Hepatocyte (in vitro differentiated cells): ENCODE measurements at places on chromosomes 5 and 9. TPM values are rescaled to one million over a fixed set of nuclear protein-coding genes. Genes with fewer than 3 reads are reported as not detected.

GRCh38 chr9:115025721-115026120, 92.2 kb downstream of the TNC start:
- DNase-seq: no peak

GRCh38 chr9:127038531-127038930, 83.9 kb downstream of the ANGPTL2 start:
- no peak for DNase-seq

- DNase-seq: no peak
Measured at GRCh38 chr9:107710546-107710945, 221.0 kb upstream of the KLF4 start.

Gene ZDHHC11B
- 1.3 and 1.9 TPM in 2 replicates for polyA plus RNA-seq

GRCh38 chr9:136289651-136290507, 14.0 kb downstream of the CCDC187 start:
- no peak for DNase-seq

DNA sequence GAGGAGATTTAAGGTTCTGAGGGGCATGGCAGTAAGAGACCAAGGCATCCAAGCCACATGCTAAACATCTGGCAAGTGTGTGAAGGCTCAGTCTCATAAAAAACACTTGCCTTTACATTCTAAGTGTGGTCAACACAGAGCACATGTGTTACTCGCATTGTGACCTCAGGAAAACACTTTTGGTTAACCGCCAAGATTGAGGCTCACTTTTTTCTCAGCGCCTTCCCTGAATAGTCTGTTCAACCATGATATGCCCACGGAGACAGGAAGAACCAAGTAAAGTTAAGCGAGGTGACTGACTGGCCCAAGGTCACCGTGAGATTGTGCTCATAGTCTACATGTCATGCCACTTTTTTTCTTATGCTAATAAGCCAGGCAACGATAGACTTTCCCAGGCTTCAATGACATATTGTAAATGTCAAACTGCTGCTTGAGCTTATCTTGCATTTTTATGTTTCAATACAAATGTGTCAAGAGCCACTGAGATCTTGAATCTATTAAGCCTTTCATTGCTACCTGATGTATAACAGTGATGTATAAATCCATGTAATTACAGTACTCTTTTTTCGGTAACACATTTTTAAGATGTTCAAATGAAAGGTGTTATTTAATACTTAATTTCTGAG, 21.1 kb upstream of the IL9 start:
- no peak for DNase-seq

Gene FOXI1
- polyA plus RNA-seq: not detected in 2 replicates

DNA sequence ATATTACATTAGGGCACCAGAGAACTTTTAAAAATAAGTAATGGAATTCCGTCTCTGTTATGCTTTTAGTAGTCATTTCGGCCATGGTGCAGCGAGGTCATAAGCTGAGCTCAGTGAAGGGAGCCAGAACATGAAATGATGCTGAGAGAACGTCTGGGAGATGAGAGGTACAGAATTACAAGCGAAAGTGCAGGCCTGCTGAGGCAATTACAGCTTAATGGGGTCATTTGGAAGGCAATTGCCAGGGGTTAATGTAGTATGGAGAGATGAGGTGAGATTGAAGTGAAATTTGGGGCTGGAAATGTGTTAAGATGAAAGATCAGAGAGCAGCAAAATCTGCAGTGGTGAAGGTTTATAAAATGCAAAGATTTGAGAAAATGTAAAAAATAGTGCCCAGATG, 96.5 kb downstream of the PBX3 start:
- DNase-seq: no peak
